ENCODE measurements at places on chromosomes 1 and 21.

GRCh38 chr1:46538147-46538546 is 13.3 kb downstream of the KNCN start:
- ATAC-seq = no peak

- no peak for ATAC-seq
These were observed 49.2 kb upstream of the COL24A1 start for GRCh38 chr1:86205741-86206140.

- ATAC-seq = no peak
These were observed 403.4 kb downstream of the NTNG1 start for GRCh38 chr1:107544285-107544684.

- ATAC-seq = no peak
These were observed 93.3 kb downstream of the PDE9A start for GRCh38 chr21:42746593-42747275.

DNA sequence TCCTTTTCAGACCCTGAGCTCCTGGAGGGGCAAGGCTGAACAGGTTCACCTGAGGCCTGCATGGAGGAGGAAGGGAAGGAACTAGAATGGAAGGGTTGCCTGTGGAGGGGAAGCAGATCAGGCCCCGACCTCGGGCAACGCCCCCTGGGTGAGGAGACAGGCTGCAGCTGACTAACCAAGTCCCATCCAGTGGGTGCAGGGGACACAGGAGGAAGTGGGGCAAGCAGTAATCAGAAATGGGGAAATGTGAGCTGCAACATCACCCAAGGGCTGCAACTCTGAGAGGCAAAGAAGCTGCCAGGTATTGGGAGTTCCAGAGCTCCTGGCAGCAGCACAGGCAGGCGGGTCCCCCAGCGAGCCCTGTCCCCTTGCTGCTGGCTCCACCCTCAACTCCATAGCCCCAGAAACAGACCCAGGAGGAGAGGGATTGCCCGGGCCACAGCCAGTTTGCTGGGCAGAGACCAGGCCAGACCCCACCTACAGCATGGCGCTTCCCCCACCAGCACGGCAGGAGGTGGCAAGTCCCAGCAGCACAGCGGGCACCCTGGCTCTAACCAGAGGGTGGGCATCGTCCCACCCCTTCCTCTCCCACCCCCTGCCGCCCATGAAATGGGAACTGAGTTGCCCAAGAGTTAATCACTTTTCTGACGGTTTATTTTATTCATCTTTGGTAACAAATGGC is 38.5 kb downstream of the MRPL37 start:
- ATAC-seq = no peak

- no peak for ATAC-seq
These were observed 24.1 kb upstream of the MYCL start for GRCh38 chr1:39925721-39926342.

GRCh38 chr1:94862718-94863117 is 42.6 kb downstream of the SLC44A3 start:
- no peak for ATAC-seq

GRCh38 chr1:5915587-5916571 is 76.3 kb downstream of the NPHP4 start:
- ATAC-seq = peak; percentile 92

DNA sequence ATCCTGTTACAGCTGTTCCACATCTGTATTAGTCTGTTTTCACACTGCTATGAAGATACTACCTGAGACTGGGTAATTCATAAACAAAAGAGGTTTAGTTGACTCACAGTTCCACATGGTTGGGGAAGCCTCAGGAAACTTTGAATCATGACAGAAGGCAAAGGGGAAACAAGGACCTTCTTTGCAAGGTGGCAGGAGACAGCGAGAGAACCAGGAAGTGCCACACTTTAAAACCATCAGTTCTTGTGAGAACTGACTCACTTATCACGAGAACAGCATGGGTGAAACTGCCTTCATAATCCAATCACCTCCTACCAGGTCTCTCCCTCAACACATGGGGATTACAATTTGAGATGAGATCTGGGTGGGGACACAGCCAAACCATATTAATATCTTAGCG is 110.3 kb upstream of the TRABD2B start:
- ATAC-seq = no peak

DNA sequence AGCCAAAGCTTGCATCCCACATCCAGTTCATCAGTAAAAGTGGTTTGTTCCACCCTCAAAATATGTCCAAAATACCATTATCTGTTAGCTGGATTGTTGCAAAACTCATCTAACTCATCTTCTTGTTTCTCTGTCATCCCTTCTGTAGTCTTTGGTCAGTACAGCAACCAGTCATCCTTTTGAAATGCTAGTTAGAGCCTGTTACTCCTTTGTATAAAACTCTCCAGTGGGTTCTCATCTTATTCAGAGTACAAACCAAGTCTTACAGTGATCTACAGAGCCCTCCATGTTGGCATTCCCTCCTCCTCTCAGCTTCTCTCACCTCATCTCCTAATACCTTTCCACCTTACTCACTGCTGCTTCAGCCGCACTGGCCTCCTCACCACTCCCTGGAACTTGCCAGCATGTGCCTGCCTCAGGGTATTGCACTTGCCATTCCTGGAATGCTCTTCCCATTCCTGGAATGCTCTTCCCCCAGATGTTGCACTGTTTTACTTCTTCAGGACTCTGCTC is 70.6 kb downstream of the LAMC1 start:
- ATAC-seq = no peak

DNA sequence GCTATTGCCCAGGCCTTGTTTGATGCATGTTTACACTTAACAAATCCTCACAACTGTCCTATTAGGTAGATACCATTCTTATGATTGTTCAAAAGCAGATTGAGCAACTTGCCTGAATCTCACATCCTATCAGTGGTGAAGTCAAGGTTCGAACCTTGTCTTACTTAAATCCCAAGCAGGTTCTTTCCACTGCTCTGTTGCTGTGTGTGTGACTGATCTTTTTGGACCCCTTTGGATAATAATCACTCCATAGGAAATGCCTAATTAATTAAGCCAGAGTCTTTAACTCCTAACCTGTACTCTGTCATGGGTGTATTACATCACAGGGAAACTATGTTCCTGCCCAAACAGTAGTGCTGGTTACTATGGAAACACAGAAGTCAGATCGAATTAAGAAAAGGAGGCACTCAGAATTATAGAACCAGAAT is 84.2 kb downstream of the SPATA46 start:
- peak; percentile 67 for ATAC-seq

DNA sequence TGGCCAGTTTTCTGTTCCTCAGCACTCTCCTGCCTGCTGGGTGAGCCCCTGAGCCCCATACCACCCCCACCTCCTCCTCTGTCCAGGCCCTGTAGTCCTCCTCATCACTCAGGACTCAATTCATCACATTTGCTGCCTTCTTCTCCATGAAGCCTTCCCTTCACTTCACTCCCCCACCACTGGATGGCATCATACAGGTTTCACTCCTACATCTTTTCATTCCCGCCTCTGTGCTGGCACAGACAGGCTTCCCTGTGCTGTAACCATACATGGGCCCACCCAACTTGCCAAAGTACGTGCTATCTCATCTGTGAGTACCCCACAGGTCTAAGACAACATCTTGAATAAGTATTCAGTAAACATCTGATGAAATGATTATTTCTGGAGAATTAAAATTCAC is 56.9 kb downstream of the SLC45A1 start:
- no peak for ATAC-seq

DNA sequence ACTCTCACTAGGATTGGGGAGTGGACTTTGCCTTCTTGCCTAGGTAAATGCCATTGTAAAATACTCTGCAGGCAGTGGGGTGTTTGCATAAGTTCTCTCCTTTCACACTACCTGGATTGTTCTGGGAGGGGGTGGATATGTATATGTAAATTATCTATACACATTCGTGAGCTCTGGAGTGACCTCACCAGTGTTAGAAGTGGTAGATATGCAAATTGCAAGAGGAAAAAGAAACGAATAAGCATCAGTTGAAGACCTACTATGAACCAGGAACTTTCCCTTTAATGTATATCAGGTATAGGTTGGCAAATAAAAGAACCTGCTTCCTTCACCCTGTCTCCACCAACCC is 1.5 kb upstream of the ARHGEF11 start:
- no peak for ATAC-seq

DNA sequence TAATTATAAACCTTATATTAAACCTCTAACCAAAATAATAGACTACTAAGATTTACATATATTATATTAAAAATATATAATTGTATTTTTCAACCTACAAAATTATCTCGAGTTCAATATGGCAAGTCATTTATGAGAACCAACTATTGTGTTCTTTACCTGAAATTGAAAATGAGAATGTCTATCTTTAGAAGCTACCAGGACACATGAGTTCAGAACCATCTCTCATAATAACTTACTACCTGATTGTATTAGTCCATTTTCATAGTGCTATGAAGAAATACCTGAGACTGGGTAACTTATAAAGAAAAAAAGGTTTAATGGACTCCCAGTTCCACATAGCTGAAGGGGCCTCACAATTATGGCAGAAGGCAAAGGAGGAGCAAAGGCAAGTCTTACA is 6.8 kb downstream of the HAO2 start:
- ATAC-seq = no peak

DNA sequence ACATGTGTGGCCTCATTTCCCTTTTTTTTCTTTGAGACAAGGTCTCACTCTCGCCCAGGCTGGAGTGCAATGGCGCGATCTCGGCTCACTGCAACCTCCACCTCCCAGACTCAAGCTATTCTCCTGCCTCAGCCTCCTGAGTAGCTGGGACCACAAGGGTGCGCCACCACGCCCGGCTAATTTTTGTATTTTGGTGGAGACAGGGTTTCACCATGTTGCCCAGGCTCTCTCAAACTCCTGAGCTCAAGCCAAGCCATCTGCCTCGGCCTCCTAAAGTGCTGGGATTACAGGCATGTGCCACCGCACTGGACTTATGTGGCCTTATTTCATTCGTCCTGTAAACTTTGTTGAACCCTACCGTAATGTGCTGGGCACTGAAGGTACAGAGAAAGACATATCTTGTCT is 569 bp upstream of the WARS2 start:
- peak; percentile 7 for ATAC-seq

DNA sequence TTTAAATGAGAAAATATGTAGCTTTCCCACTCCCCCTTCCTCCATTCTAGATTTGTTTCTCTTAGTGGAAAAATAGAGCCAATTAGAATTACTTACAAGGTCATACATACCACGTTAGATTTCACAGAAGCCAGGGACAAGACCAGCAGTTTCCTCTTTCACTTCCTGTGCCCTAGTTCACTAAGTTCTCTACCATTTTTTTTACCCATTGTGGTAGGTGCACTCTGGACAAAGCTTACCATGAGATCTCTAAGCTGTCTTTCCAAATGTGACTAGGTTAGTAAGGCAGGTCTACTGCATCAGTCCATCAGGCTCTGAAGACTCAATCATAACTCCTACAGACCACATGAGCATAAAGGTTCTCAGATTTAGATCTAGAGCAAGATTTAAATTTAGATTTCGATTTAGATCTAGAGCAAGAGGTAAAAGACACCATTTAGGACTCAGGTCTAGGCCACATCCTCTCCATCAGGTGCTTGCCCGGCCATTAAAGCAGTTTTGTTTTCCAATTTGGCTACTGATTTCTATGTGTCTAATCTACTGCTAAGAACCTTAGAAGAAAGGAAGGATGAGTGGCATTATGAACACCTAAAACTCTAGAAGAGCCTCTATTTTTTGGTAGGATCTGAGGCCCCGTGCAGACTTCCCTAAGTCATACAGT is 235.3 kb downstream of the FAF1 start:
- ATAC-seq = no peak

- ATAC-seq = peak; percentile 61
These were observed 71.3 kb upstream of the FBXO28 start for GRCh38 chr1:224042557-224043118.

- ATAC-seq = no peak
These were observed 1039.4 kb upstream of the B3GALT2 start for GRCh38 chr1:194225821-194226220.

DNA sequence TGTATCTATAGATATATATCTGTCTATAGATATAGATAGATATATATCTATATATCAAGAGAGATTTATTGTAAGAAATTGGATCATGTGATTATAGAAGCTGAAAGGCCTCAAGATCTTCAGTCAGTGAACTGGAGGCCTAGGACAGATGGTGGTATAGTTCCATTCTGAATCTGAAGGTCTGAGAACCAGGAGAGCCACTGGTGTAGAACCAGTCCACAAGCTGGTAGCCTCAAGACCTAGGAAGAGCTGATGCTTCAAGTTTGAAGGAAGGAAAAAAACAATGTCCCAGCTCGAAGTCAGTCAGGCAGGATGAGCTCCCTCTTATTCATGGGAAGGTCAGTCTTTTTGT is 213.2 kb upstream of the JUN start:
- no peak for ATAC-seq

GRCh38 chr1:191674626-191675179 is 483.6 kb upstream of the RGS18 start:
- ATAC-seq = no peak

DNA sequence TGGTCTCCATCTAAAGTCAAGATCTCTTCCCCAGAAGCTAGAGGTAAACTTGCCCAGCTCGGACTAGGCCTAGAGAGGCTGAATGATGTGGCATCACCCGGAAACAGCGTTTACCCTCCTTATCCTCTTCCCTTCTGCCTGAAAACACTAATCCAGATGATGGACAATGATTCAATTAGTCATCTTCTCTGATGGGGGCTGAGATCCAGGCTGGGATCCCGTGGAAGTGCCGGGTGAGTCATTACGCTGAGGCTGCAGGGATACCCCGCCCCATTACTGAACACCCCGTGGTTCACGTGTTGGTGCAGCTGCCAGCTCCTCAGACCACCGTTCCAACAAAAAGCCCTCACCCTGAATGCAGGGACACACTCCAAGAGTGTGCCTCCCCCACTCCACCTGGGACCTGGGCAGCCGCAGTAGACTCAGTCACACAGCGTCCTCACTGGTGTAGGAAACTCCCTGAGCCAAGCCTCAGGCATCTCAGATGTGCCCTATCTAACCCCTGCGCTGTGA is 2.0 kb downstream of the S100A6 start:
- peak; percentile 78 for ATAC-seq

GRCh38 chr1:220687809-220688208 is 2.4 kb upstream of the C1orf115 start:
- no peak for ATAC-seq

- ATAC-seq = no peak
These were observed 249.8 kb downstream of the ZP4 start for GRCh38 chr1:237640966-237641365.

GRCh38 chr1:40802742-40803113 is 19.1 kb downstream of the KCNQ4 start:
- no peak for ATAC-seq

- ATAC-seq = no peak
These were observed 47.2 kb downstream of the SLC66A1 start for GRCh38 chr1:19359357-19359756.

All from motor neuron (in vitro differentiated cells).